Left renal cortex interstitium (tissue), 4 donors: ENCODE measurements at places on chromosomes 2 and 18. TPM values are rescaled to one million over a fixed set of nuclear protein-coding genes. Genes with fewer than 3 reads are reported as not detected.

- DNase-seq, result no peak
Measured at GRCh38 chr2:222796413-222797103, 64.3 kb upstream of the ACSL3 start.

GRCh38 chr2:126344493-126344892, 311.5 kb upstream of the GYPC start:
- no peak for DNase-seq

- DNase-seq, result no peak
Measured at GRCh38 chr2:10591207-10591606, 98.6 kb downstream of the NOL10 start.

DNA sequence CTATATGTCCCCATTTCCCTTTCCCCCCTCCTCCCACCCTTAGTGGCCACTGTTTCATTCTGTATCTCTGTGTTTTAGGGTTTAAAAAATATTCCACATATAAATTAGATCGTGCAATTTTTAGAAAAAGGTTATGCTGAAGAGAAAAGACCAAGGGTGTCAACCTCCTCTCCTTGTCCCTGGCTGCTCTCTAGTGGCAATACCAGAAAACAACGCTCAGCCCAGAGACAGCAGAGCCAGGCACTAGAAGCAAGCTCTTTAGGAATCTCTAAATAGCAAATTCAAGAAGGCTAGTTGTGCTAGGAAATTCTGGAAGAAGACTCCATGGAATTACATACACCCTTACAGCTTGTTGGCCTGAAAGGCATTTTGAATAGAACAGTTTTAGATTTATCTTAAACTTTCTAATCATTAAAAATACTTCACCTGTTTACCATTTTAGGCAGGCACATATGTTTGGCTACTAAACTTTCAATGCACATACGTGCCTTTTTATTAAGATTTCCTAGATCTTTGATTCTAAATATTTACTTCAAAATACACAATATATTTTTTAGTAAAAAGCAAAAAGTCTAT, 35.1 kb upstream of the RASGRP3 start:
- no peak for DNase-seq

GRCh38 chr18:63107931-63108330, 211.6 kb downstream of the BCL2 start:
- DNase-seq, result no peak

GRCh38 chr2:219398721-219399363, 11.1 kb upstream of the DNPEP start:
- DNase-seq, result no peak

DNA sequence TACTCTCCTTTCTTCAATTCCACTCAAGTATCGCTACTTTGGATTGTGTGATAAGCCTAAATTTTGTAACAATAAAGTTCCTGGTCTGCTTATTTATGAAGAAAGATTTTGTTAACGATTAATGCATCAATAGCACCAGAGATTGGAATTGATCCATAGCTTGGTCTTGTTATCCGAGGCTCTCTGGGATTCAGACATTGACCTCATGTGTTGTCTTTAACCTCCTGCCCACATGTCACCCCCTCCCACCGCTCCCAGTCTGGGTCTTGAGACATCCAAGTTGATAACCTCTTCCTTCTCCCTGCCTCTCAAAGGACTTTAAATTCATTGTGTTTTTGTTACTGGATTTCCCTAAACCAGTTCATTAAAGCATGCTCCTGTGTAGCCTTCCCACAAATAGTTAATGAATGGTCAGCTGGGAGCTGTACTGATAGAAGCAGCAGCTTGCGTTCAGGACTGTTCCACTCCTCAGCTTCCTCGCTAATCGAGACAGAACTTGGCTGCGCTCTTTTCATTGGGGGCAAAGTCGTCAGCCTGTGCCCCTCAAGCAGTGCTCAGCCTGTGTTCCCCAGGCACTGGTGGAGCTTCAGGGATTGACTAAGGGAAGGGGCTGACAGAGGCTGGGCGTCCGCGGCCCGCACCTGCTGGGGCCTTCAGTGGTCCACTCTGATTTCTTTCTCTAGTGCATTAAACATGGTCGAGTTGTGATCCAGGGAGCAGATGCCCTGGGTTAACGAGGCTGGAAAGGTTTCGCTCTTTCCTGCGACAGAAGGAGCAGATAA, 18.9 kb downstream of the ASB1 start:
- DNase-seq, result no peak

DNA sequence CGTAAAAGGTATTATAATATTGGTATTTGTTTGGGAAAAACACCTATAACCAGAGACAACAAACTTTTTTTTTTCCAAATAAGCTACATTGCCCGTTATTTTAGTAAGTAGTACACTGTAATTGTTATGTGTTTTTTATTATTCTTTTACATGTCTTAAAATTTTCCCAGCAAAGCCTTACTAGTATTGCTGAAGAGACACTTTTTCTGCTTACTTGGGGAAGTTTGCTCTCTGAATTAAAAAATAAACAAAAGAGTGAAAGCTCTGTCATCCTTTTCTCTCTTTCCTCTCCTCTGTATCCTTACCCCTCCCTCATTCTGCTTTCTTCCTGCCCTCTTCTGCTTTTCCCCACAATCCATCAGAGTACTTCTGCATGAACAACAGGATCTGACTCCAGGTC, 25.6 kb upstream of the LDLRAD4 start:
- no peak for DNase-seq

DNA sequence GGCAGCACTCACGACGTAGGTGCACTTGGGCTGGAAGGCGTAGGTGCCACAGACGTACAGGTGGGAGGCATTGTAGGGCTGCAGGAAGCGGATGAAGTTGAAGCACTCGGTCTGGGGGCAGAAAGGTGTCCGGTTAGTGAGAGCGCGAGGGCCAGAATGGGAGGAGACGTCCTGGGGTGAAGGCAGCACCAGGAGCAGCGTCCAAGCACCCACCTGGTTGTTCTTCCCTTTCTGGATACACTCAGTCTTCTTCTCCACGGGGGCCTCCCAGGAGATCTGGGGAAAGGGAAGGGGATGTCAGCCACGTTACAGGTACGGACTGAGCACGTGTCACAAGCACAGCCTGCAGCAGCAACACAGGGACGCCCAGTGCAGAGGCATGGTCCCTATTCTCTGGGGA, 4.2 kb downstream of the SEMA4C start:
- DNase-seq, result no peak

DNA sequence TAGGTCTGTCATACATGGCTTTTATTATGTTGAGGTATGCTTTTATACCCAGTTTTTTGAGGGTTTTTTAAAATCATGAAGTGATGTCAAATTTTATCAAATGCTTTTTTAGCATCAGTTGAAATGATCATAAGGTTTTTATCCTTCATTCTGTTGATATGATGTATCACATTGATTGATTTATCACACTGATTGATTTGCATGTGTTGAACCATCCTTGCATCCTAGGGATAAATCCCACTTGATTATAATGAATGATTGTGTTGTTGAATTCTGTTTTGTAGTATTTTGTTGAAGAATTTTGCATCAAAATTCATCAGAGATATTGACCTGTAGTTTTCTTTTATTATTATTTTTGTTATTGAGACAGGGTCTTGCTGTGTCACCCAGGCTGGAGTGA, 68.2 kb downstream of the LIMS1 start:
- no peak for DNase-seq

GRCh38 chr2:233850745-233851144, 3.6 kb downstream of the HJURP start:
- no peak for DNase-seq

GRCh38 chr2:67646714-67647333, 249.7 kb downstream of the ETAA1 start:
- no peak for DNase-seq

DNA sequence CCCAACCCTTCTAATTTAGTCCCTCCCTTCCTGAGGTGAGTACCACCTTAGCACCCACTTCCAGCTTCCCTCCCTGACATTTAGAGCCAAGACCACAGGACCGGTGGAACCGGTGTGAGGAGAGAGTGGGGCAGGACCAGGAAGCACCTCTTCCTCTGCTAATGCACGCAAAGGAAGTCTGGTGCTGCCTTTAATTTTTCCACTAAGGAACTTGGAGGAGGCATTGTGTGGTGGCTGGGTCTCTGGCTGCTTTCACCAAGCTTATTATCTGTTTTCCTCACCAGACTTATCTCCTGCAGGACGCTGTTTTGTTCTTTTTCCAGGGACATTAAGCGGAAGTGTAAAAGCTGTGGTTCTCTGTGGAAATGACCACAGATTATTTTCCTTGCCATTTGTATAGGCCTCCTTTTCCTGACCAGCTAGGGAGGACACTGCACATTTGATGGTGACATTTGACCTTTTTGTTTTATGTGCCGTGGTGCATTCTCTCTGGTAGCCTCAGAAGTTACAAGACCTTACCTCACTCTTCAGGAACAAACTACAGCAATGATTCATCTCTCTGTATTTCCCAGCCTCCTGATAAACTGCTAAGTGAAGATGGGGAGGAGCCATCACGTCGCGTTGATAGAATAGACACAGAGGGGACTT, 39.8 kb upstream of the SPTBN1 start:
- no peak for DNase-seq

Gene NPPC
- 0.68 TPM for polyA plus RNA-seq

Gene RAB10
- polyA plus RNA-seq, result 146 TPM

Gene CRYGC
- not detected for polyA plus RNA-seq

Gene TUBA4B
- polyA plus RNA-seq, result 0.82 TPM

Gene FLACC1
- 4.9 TPM for polyA plus RNA-seq

Gene TTR
- polyA plus RNA-seq, result 0.17 TPM

Gene SEPTIN10
- polyA plus RNA-seq, result 102 TPM
